ENCODE measurements at places on chromosomes 1 and 21.

- no peak for DNase-seq
Measured at GRCh38 chr1:50084389-50084788, 24.3 kb upstream of the ELAVL4 start.

DNA sequence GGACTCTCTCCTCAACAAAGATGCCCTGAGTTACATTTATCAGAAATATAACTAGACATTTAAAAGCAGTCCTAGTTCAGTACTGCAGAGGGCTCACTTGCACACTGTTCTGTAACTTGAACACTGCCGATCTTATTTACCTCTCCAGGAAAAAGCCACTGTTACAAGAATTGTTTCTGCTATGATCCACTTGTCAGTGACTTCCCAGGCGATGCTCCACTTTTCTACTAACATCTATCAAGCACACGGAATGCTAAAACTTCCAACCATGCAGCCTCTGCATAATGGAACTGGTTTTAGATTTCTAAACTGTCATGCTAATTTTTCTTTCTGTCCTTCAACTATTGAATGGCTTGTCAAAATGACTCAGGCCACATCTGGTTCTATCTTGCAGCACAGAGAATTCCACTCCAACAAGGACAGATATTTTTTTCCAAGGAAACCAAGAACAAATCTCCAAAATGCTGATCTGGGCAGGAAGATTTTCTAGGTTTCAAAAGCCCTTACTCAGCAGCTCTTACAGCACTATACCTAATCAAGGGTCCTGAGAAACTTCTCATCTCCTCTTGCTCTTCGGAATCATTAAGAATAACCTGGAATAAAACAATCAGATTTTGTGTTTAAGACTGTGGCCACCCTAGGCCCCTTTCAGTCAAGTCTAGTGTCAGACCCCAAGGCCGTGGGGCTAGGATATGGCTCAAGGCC is 9.9 kb downstream of the SEC16B start:
- DNase-seq = no peak

GRCh38 chr1:198771563-198772153 is 132.8 kb downstream of the PTPRC start:
- no peak for DNase-seq

- DNase-seq = no peak
Measured at GRCh38 chr1:94976971-94977548, 50.1 kb upstream of the CNN3 start.

DNA sequence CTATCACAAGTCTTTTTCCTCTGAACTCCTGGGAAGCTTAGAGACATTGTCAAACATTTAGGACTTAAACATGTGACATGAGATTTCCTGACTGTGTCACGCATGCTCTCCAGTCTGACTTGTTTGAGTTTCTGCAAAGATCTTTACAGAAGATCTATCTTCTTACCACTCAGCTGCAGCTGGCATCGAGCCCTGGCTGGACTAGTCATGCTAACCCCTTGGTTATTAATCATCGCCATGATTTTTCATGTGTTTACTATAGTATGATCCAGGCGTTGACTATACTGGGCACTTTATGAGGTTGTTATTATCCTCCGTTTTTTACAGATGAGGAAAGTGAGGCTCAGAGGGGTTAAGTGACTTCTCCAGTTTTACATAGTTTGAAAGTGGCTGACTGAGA is 18.1 kb upstream of the IRF2BP2 start:
- DNase-seq = no peak

GRCh38 chr1:68551459-68551858 is 54.6 kb upstream of the DEPDC1 start:
- no peak for DNase-seq

DNA sequence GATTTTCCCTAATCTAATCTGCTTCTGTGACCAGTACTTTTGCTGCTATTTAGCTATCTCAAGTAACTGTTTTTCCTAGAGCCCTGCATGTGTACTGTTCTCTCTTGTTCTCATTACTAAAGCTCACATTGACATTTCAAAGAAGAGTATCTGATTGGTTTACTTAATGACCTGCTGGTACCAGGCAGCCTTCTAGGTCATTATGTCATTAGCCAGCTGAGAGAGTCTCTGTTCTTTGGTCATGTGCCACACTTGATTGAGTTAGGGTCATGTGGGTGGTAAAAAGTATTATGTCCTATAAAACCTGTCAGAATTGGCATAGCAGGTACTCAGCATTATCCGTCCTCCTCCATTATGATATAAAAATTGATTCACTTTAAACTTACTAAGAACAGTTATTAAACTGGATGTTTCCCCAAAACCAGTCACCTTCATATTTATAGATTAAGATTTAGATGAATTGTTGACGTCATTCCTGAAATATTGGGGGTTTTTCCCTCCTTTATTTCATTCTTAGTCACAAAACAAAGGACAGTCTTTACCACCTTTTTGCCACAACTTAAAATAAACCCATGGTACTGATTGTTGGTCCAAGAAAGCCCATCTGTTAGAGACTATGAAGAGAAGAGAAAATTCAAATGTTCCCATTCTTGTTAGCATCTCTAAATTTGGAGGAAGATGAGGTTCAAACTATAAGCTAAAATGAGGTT is 22.2 kb downstream of the FNDC5 start:
- no peak for DNase-seq

DNA sequence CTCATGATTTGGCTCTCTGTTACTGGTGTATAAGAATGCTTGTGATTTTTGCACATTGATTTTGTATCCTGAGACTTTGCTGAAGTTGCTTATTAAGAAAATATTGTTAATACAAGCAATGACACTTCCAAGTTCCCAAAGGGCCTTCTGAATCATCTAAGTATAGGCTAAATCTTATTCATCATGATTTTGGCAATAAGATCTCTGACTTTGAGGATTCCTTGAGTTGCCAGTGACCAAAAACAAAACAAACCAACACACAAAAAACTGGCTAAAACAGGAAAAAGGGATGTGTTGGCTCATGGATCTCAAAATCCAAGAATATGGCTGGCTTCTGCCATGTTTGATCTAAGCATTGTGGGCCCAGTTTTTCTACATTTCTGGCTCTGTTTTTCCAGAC is 163.4 kb downstream of the HHIPL2 start:
- DNase-seq = no peak

DNA sequence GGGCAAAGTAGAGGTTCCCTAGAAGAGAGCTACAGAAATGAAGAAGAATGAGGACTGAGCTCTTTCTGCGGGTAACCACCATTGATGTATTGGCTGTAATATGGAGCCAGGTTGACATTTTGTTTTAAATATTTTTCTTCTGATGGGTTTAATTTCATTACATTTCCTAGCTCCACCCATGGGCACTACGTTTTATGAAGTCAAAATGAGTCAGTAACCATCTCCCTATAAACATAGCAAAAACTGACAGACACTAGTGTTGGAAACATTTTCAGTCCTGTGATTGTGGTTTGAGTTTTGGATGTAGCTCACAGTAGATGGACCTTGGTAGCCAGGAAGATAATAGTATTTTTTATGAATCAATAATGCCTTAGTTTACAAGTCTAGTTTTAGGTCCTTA is 470.4 kb upstream of the B3GALT2 start:
- DNase-seq = no peak

GRCh38 chr1:58932859-58933598 is 149.2 kb upstream of the JUN start:
- no peak for DNase-seq

DNA sequence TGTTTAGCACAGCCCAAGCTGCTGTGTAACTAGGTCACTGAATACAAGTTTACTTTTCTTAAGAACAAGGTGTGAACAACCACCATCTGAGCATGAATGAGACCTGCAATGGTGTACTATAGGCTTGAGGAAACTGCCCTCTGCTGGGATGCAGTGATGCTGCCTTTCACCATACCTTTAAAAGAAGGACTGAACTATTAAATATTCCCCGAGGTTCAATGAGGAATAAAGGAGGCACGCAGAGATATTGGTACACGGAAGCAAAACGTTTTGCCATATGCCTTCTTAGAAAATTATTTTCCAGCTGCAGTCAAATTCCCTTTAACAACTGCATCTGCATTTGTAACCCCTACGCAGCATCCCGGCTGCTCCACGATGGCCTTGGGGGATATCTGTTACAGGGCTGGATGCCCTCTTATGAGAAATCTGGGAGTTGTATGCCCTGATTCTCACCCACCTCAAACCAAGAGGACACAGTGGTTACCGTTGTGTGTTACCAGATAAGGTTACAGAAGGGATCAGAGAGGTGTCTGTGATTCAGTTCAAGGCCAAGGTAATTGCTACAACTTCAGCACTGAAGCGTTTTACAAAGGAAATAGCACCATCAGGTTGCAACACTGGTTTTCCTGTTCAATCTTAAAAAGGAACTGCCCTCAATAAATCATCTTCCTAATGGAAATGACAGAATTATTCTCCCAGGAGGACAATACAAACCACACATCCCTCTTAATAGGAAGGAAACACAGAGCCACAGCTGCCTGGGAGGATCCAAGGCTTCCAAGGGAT is 470.5 kb downstream of the LTN1 start:
- no peak for DNase-seq

Measured in stimulated activated CD4-positive, alpha-beta T cell treated with anti-CD3 and anti-CD28 coated beads, TNF-alpha, amount 100 ng/mL, for 1 hour (primary cell).